Activated CD4-positive, alpha-beta T cell treated with anti-CD3 and anti-CD28 coated beads, Interleukin-2, amount 50 U/mL, for 24 hours (primary cell): ENCODE measurements at places on chromosomes 5 and 9.
A peak's percentile ranks its signal among the peaks of the same experiment; 100 is the strongest.

DNA sequence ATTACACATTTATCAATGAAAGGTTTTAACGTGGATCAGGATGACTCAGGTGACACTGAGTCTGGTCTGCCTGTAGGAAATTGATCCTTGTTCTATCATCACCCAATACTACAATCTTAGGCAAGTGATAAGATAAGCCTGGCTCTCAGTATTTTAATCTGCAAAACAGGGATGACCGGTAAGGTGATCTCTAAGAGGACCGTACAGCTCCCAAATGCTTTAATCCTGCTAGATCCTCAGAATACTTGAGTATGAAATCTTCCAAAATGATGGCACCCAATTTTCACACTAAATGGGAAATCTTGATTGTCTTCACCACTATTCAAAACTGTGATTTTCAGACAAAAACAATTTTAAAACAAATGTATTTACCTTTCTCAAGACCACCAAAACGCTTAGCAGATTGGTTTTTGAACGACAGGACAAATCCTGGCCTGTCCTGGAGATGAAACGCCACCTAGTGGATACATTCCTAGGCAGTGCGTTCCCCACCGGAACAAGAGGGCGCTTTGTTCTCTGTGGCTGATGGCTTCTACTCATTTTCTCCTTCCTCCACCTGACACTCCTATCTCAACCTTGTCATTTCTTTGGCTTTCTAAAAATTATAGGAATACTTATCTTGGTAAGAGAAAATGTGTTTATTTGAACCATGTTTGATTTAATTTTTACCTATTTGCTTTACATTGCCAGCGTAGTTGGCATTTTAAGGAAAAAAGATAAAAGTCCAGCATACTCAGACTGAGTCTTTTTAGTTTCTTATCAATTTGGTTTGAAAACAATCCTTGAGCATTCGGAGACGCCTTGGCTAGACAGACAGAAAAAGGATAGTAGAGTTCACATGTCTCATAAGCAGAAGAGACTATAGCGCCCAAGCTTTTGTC lies 41.2 kb upstream of the VCAN start:
- peak; percentile 2 for DNase-seq

DNA sequence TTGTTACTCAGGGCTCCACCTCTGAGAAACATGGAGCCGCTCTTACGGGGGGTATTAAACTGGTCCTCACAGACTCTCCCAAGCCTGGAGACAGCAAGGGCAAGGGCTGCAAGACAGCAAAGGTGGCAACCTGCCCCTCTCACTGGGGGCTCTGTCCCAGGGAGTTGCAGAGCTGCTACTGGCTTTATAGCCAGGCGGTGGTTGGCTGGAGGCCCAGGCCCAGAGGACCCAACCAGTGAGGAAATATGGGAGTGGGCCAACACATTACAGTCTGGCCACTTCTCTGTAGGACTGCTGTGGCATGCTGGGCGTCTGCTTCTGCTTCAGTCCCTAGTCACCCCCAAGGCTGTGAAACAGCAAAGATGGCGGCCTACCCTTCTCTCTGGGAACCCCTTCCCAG lies 597.2 kb downstream of the LRRC70 start:
- DNase-seq: no peak

GRCh38 chr5:19917588-19918122 lies 70.3 kb downstream of the CDH18 start:
- DNase-seq: no peak

GRCh38 chr5:156681265-156681664 lies 168.8 kb upstream of the PPP1R2B start:
- DNase-seq: no peak

- DNase-seq: no peak
Measured at GRCh38 chr5:73950441-73950873, 324.5 kb downstream of the ARHGEF28 start.

GRCh38 chr9:113879911-113880310 lies 3.8 kb downstream of the ZNF618 start:
- DNase-seq: no peak

DNA sequence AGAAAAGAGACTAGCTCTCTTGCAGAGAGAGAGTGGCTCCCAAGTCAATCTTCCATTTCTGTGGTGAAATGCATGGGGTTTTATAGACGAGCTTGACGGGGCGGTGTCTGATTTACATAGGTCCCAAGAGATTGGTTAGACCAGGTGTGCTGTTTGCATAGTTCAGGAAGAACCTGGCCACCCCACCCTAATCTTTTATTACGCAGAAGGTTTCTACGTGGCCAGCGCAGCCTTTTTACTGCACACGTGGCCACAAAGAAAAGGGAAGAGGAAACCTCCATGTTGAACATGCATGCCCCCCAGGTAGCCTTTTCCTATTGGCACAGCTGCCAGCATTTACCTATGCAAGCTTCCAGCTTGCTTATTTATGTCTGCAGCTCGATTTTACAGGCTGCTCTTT lies 92.1 kb downstream of the CAVIN4 start:
- no peak for DNase-seq

- DNase-seq: no peak
Measured at GRCh38 chr9:3865141-3865772, 339.5 kb upstream of the RFX3 start.

DNA sequence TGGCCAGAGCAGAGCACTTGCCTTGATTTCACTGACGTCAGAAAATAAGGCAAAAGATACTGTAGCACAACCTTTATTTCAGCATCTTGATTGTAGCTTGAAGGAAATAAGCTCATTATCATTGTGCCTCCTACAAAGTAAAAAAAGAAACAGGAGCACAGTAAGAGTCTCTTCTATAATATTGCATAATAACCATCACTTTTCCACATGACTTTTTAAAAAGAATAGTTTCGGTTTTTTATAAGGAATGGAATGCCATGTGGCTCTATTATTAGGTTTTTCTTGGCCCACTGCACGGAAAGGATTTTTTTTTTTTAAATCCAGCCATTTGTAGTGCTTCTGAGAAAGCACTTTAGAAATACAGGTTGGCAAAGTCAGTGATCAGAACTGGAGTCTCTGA lies 655.3 kb downstream of the LRRC70 start:
- DNase-seq: no peak

- no peak for DNase-seq
Measured at GRCh38 chr9:14645648-14646047, 47.6 kb downstream of the ZDHHC21 start.

GRCh38 chr5:150448952-150449516 lies 505 bp downstream of the RPS14 start:
- DNase-seq: no peak

DNA sequence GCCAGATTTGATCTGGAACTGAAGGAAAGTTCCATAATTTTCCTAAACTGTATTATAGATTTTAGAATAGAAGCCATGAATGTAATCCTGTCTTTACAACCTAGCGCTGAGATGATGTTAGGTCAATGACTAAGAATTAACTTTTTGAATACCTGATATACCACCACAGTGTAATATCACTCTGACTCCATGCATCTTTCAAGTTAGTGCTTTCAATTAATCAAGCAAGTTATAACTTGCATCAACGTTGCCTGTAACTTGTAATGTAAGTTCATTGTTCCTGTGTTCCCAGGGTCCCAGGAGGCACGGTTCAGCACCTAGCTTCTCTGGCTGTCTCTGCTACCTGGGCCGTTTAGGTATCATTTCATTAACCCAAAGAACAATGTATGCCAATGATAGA lies 139.3 kb downstream of the CSNK1G3 start:
- DNase-seq: no peak

DNA sequence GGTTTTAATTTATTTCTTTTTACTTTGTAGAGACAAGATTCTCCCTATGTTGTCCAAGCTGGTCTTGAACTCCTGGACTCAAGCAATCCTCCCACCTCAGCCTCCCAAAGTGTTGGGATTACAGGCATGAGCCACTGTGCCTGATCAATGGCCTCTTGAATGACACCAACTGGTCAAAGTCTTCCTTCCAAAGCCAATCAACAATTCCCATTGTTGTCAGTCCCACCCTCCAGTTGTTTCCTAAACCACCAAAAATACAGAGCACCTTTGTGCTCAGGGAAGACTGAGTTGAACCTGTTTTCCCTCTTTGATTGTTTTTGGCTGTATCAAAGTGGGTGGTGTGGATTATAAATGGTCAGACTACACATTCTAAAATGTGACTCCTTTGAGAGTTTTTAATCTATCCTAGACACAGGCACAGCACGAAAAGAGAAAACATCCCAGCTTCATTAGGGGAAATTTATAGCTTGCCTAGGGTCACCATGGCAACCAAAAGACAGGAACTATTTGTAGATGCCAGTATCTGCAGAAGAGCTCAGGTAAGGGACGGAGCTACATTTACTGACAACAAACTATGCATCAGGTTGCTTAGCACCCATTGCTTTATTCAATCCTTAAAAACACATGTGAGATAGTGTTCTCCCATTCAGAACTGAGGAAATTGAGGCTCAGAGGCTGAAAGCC lies 27.6 kb upstream of the ATP6V1G1 start:
- DNase-seq: no peak
